ENCODE measurements at places on chromosomes 4 and X. TPM values are rescaled to one million over a fixed set of nuclear protein-coding genes. Genes with fewer than 3 reads are reported as not detected.

PTTG2 gene
- 0.28 TPM for polyA plus RNA-seq

ADH1A gene
- 0.64 TPM for polyA plus RNA-seq

SULT1B1 gene
- polyA plus RNA-seq: 0.88 TPM

PAGE4 gene
- polyA plus RNA-seq: 0.38 TPM

- DNase-seq: no peak
Observed at GRCh38 chr4:168741281-168742173, 244.7 kb downstream of the PALLD start.

DNA sequence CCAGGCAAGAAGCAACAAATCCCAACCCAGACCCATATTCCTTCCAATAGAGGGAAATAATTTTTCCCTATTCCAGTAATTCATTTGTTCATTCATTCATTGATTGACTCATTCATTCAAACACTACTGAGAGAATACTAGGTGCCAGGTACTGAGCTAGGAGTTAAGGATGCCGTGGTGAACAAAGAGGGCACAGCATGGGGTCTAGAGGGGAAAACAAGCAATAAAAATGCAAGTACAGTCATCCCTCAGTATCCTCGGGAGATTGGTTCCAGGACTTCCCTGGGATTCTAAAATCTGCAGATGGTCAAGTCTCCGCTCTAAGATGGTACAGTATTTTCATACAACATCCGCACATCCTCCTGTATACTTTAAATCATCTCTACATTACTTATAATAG, 18.7 kb downstream of the RASGEF1B start:
- no peak for DNase-seq

GRCh38 chrX:20252381-20253231, 14.1 kb downstream of the RPS6KA3 start:
- DNase-seq: no peak

- no peak for DNase-seq
Observed at GRCh38 chr4:168259096-168259495, 59.5 kb downstream of the DDX60 start.

All from right renal cortex interstitium (tissue), 3 donors.